RWPE2 (cell line): ENCODE measurements at places on chromosomes 7 and 10.
A peak's percentile ranks its signal among the peaks of the same experiment; 100 is the strongest.

DNA sequence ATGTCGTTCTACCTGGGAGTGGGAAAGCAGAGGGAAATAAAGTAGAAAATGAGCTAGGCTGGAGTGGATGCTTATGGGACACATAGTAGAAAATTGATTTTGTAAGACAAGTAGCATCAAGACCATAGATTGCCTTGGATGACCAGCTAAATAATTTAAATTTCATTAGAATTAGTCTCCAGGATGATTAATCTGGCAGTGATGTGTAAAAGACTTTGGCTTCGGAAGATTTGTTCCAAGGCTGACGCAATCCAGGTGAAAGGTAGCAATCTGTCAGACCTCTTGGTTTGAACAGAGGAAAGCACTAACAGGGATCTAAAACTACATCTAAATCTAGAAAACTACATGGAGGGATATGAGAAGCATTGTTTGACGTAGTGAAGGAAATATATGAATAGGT, 236.5 kb downstream of the ARL4A start:
- DNase-seq = peak; percentile 75
- no peak overlapping the region for H3K4me3 ChIP-seq
- H3K4me1 ChIP-seq = peaks cover 31% of the 10 kb centered on the region
- H3K27me3 ChIP-seq = no peaks in the 10 kb centered on the region
- H3K27ac ChIP-seq = peak overlapping the region; percentile 65

- H3K4me1 ChIP-seq = no peaks in the 10 kb centered on the region
- H3K27me3 ChIP-seq = no peaks in the 10 kb centered on the region
- no peaks in the 10 kb centered on the region for H3K36me3 ChIP-seq
- DNase-seq = no peak
- H3K4me3 ChIP-seq = no peak overlapping the region
Measured at GRCh38 chr7:81857385-81857784, 87.5 kb upstream of the HGF start.

GRCh38 chr7:2864204-2864985, 20.3 kb upstream of the GNA12 start:
- no peaks in the 10 kb centered on the region for H3K27me3 ChIP-seq
- peak overlapping the region; percentile 95 for H3K27ac ChIP-seq
- no peaks in the 10 kb centered on the region for H3K36me3 ChIP-seq
- H3K4me1 ChIP-seq = peaks cover 19% of the 10 kb centered on the region
- no peak for DNase-seq

GRCh38 chr10:20091698-20092097, 275.5 kb downstream of the PLXDC2 start:
- H3K4me3 ChIP-seq = no peak overlapping the region
- no peak overlapping the region for H3K27ac ChIP-seq
- H3K36me3 ChIP-seq = no peaks in the 10 kb centered on the region
- H3K4me1 ChIP-seq = no peaks in the 10 kb centered on the region
- DNase-seq = no peak

- no peaks in the 10 kb centered on the region for H3K27me3 ChIP-seq
- H3K36me3 ChIP-seq = no peaks in the 10 kb centered on the region
- no peaks in the 10 kb centered on the region for H3K4me1 ChIP-seq
- H3K27ac ChIP-seq = no peak overlapping the region
Measured at GRCh38 chr7:115618676-115619075, 411.9 kb downstream of the TFEC start.

GRCh38 chr7:55081472-55082227, 62.8 kb downstream of the EGFR start:
- H3K27me3 ChIP-seq = no peaks in the 10 kb centered on the region
- peaks cover 90% of the 10 kb centered on the region for H3K36me3 ChIP-seq
- peak overlapping the region; percentile 96 for H3K27ac ChIP-seq
- H3K4me3 ChIP-seq = no peak overlapping the region
- DNase-seq = no peak

DNA sequence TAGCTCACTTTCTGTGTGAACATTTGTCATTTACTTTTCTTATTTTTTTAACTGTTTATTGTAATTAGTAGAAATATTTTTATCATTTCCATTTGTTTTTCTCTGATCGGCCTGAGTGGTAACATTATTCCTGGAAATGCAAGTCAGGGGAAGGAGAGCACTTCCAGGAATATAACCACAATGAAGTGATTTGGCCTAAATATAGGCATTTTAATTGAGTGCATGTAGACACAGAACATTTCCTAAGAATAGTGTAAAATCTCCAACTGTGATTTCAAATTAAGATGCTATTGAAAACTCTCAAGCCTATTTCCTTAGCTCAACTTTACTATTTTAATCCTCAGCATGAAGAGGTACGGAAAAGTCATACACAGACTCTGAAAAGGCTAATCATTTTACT, 86.5 kb upstream of the SKAP2 start:
- no peaks in the 10 kb centered on the region for H3K36me3 ChIP-seq
- peaks cover 21% of the 10 kb centered on the region for H3K4me1 ChIP-seq
- no peak for DNase-seq
- no peak overlapping the region for H3K27ac ChIP-seq
- H3K4me3 ChIP-seq = no peak overlapping the region
- H3K27me3 ChIP-seq = no peaks in the 10 kb centered on the region

DNA sequence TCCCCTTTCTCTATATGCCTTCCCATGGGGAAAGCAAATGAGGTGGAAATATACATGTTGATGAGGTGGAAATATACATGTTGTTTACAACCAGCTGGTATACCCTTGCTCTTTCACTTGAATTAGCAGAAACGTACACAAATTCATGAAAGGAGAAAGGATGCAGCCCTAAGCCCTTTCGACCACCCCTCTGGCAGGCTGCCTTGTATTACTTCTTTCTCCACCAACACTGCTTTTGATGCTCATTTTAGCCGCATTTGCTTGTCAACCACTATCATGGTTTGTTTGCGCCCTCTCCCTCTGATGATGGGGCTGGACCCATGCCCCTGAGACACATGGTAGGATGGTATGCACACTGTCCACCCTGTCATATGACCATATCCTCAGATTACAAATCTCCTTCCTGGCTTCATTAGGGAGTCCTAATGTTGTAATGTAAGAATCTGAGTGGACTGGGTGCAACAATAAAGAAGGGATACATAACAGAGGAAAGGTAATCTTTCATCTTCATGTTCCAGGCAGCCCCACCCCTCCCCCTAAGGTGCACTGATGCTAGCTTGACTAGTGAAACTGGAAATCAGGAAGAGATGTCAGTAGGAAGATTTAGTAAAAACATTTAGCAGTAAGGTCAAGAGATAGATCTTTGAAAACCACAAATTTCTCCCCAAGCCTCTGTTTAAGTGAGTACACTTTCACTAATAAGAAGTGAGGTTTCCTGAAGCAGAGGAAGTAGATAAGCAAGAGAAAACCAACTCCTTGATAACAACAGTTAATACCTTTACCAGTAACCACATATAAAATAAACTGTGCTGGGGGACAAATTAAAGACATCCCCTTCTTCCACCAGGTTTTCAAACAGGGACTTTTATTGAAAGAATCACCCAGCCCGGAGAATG, 536.8 kb upstream of the NRP1 start:
- H3K27me3 ChIP-seq = no peaks in the 10 kb centered on the region
- no peak overlapping the region for H3K27ac ChIP-seq
- H3K4me1 ChIP-seq = no peaks in the 10 kb centered on the region
- no peak overlapping the region for H3K4me3 ChIP-seq
- no peak for DNase-seq

DNA sequence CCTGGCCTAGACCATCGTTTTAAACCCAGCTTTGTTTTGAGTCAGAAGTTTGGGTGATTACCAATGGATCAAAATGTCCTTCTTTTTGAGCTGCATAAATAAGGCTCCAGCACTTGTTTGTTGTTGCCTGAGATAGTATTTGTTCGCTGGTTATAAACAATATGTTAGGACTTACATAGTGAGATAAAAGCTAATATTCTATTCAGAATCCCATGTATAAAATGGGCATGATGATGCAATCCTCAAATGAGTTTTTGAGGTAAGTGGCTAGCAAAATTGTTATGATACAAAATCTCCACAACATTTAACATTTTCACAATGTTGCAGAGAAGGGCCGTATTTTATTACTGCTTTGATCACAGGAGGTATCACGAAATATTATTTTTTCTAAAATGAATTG, 48.5 kb downstream of the CFAP43 start:
- no peaks in the 10 kb centered on the region for H3K36me3 ChIP-seq
- no peak overlapping the region for H3K4me3 ChIP-seq
- no peak overlapping the region for H3K27ac ChIP-seq
- no peaks in the 10 kb centered on the region for H3K4me1 ChIP-seq

DNA sequence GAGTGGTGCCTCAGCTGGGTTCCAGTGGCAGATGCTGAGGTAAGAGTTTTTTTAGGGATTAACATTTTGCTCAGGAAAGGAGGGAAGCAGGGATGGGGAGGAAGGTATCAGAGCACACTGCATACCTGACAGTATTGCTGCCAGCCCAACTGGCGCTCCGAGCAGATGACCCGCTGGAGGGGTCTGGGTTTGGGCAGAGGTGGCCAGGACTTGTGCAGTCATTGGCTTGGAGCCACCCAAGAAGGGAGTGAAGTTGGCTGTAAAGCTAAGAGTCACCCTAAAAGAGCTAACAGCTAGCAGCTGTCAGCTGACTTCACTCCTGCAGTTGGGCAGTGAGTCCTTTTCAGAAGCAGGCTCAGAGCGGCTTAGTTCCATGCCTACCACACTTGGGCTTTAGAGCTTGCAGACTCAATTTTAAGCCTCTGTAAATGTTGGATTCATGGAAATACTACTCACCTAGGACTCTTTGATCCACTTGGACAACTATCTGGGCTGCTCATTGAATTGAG, 5.8 kb upstream of the ARHGAP22 start:
- no peak overlapping the region for H3K27ac ChIP-seq
- H3K27me3 ChIP-seq = no peaks in the 10 kb centered on the region
- DNase-seq = no peak
- H3K4me3 ChIP-seq = no peak overlapping the region
- H3K4me1 ChIP-seq = peaks cover 8% of the 10 kb centered on the region
- H3K36me3 ChIP-seq = no peaks in the 10 kb centered on the region

- no peak overlapping the region for H3K4me3 ChIP-seq
- no peaks in the 10 kb centered on the region for H3K36me3 ChIP-seq
- no peak for DNase-seq
- no peak overlapping the region for H3K27ac ChIP-seq
- no peaks in the 10 kb centered on the region for H3K27me3 ChIP-seq
- H3K4me1 ChIP-seq = no peaks in the 10 kb centered on the region
Measured at GRCh38 chr7:113945018-113945938, 26.5 kb upstream of the PPP1R3A start.

- no peak for DNase-seq
- no peaks in the 10 kb centered on the region for H3K27me3 ChIP-seq
- H3K27ac ChIP-seq = peak overlapping the region; percentile 73
- H3K4me1 ChIP-seq = peaks cover 12% of the 10 kb centered on the region
Measured at GRCh38 chr7:44489955-44490350, 505 bp downstream of the NUDCD3 start.

- peaks cover 4% of the 10 kb centered on the region for H3K4me1 ChIP-seq
- H3K36me3 ChIP-seq = no peaks in the 10 kb centered on the region
- H3K27ac ChIP-seq = no peak overlapping the region
- no peaks in the 10 kb centered on the region for H3K27me3 ChIP-seq
- DNase-seq = no peak
- H3K4me3 ChIP-seq = no peak overlapping the region
Measured at GRCh38 chr10:123327896-123328295, 173.7 kb downstream of the BUB3 start.

GRCh38 chr7:96250776-96251361, 71.0 kb downstream of the SLC25A13 start:
- no peaks in the 10 kb centered on the region for H3K27me3 ChIP-seq
- no peak for DNase-seq
- H3K4me3 ChIP-seq = no peak overlapping the region
- no peak overlapping the region for H3K27ac ChIP-seq
- H3K36me3 ChIP-seq = no peaks in the 10 kb centered on the region

DNA sequence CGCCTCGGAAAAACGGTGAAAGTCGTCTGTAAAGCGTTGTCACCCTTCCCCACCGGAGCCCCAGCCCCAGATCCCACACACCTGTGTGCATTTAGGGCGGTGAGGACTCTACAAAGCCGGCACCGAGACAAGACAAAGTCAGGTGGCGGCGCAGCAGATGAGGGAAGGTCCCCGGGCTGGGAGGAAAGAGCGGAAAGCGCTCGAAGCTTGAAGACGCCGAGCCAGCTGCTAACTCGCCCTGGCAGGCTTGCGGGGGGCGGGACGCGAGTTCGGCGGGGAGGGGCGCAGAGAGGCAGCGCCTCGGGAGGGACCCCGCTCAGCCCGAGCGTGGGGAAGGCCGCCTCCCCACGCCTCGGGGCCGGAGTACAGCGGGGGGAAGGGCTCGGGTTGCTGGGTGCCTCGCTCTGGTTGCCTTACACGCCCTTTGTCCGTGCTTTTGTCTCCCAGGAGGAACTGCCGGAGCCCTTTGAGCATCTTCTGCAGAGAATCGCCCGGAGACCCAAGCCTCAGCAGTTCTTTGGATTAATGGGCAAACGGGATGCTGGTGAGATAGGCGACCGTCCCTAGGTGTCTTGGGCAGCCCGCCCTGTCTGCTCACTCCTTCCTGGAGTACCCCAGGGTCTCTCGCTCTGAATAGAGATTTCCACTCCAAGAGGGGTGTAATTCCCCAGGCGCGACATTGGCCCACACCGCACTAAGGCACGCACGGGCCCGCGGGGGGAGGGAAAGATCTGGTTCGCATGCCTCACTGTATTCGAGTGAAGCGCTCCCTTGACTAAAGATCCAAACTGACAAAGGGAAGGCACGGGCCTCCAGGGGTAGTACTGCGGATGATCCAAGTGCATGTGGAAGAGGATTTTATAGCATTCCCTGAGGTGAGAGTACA, 1.6 kb downstream of the TAC1 start:
- no peaks in the 10 kb centered on the region for H3K4me1 ChIP-seq
- DNase-seq = no peak
- H3K27ac ChIP-seq = no peak overlapping the region
- peaks cover 91% of the 10 kb centered on the region for H3K27me3 ChIP-seq
- H3K4me3 ChIP-seq = no peak overlapping the region
- H3K36me3 ChIP-seq = no peaks in the 10 kb centered on the region

DNA sequence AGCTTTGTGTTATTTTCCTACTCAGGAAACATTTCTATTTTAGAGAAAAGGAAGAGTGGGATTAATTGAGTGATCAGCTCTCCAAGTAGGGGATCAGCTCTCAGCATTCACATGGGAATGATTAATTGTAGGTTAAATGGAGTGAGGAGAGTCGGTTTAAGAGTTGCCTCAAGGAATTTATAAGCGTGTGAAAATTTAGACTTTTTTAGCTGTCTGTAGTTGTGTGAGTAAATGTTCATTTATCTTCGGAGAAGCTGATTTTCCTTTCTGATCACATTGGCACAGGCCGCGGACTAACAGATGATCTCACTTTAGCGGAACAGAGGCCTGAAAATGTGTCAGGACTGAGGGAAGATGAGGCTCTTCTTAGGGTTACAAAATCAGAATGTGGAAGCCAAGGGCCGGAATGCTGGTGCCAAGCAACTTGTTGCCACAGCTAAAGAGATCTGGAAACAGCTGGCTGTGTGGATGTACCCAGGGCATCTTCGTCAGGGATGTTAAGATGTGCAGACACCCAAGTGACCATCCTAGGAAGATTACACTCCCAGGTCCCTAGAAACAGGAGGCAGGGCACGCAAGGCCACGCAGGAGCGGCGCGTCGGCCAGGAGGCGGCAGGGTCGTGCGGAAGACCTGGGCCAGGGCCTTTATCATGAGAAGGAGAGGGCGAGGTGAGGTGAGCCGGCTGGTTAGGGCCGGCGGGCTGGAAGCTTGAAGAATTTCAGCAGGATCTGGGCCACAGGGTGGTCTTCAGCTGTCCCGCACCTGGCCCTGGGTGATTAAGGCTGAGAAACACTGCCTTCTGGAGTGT, 35.1 kb upstream of the TTYH3 start:
- H3K4me1 ChIP-seq = no peaks in the 10 kb centered on the region
- no peaks in the 10 kb centered on the region for H3K27me3 ChIP-seq
- peaks cover 15% of the 10 kb centered on the region for H3K36me3 ChIP-seq
- no peak for DNase-seq

- H3K27ac ChIP-seq = peak overlapping the region; percentile 72
- no peaks in the 10 kb centered on the region for H3K36me3 ChIP-seq
- H3K4me3 ChIP-seq = no peak overlapping the region
- no peaks in the 10 kb centered on the region for H3K27me3 ChIP-seq
Measured at GRCh38 chr7:41581041-41581440, 121.8 kb downstream of the INHBA start.
